Hippocampal formation (tissue), 2 donors: ENCODE measurements at places on chromosomes 12 and 14.

- DNase-seq: no peak
Observed at GRCh38 chr12:24909667-24910066, 39.2 kb downstream of the BCAT1 start.

DNA sequence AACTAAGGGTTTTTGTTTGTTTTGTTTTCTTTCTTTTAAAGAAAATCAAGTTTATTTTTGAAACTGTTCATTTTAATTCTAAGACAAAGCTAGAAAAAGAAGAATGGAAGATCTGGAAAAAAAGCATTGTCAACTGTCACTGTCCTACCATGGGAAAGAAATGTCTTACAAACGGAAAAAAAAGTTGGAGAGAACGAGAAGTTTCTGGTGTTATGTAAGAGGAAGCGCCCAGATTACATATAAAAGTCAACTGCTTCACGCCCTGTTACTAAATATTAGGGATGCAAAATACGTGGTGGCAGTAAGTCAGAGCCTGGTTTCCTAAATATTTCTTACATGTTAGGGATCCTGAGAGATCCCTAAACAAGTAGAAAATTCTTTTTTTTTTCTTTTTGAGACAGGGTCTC lies 14.3 kb upstream of the FBXL14 start:
- DNase-seq: no peak

DNA sequence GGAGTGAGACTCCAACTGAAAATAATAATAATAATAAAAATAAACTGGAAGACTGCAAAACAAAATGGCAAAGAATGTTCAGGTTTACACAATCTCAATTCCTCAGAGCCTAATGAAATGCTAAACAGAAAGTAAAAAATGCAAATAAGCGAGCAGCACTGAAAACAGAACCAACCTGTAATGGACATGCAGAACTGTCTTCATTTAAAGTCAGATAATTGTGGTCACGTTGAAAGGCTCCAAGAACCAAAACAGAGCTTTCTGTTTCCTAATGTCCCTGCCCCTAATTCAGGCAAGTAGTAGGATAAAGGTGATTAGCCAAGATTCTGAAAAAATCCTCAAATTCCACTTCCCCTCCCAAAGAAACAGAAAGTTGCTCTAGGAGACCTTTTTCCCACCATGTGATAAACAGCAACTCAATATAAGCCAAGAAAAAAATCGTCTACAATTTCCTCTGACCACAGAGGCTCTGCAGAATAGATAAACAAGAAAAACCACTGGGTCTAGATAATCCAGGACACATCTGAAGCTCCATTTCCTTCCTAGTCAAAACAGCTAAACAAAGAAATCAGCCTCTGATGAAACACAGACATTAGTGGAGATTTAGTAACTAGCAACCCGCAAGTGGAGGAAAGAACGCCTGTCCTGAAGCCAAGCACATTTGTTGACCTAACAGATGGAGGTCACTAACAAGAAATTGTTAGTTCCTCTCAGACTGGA lies 3.0 kb downstream of the MIS18BP1 start:
- peak; percentile 13 for DNase-seq

DNA sequence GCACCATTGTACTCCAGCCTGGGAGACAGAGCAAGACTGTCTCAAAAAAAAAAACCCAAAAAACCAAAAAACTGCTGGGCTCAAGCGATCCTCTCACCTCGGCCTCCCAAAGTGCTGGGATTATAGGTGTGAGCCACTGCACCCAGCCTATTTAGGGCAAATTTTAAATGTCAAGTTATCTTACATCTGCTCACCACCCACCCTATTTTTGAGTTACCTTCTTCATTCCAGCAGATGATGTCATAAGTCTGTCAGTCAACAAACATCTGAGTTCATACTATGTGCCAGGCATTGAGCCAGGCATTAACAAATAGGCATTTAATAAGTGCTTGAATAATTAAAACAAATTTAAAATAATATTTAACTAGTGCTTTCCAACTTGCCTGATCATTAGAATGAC lies 21.5 kb downstream of the BATF start:
- DNase-seq: no peak

DNA sequence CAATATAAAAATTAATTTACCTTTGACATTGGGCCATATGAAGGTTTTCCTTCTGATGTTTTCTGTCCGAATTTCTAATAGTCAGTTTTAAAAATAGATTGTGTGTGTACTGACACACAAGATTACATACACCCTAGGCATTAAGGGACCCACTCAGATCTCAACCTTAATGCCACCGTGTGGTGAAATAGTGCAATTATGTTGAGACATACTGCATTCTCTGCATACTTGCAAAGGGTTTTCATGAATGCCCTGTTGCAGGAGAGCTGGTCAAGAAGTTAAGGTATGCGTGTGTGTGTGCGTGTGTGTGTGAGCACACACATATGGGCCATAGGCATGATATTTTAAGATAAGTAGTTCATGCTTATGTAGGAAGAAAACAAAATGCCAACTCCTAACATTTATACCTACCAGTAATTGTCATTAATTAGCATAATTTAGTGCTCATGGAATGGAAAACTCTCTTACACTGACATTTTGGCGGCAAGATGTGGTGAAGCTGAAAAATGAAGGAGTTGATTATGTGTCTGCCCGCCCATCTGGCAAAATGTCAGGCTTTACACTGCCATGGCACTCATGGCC lies 58.8 kb downstream of the PIK3C2G start:
- DNase-seq: no peak

DNA sequence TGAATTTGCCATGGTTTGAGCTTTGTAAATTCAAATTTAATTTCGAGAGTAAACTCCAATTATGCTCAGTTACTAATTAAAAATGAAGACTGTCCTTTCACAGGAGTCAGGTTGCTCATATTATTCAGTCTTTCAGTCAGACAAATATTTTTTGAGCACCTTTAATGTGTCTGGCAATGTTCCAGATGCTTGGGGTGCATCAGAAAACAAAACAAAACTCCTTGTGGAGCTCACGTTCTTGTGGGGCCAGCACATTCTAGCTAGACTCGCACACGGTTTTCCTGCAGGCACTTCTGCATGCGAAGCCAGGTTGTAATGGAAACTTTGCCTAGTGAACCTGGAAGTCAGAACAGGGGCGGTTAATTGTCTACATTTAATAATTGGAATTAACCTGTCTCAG lies 64.0 kb upstream of the ATF1 start:
- no peak for DNase-seq

- no peak for DNase-seq
Observed at GRCh38 chr12:26845984-26846383, 13.0 kb upstream of the ITPR2 start.

- peak; percentile 28 for DNase-seq
Observed at GRCh38 chr12:21697904-21698630, 40.4 kb upstream of the LDHB start.

GRCh38 chr14:88613552-88614010 lies 50.7 kb downstream of the ZC3H14 start:
- DNase-seq: no peak

DNA sequence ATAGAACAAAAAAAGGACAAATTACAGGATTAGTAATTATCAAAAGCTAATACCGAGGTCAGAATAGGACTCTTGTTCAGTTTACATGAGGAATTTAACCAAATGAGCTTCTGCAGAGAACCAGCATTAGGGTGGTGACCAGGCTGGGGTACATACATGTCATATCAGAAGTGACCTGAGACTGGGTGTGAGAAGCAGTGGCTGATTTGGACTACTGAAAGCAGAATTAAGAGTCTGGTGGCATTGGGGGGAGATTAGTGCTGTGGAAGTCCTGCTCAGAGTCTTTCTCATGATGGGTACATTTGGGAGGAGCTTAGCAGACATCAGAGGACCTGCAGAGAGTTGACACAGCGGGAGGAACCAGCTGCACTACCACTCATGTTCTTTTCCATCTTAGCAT lies 21.7 kb downstream of the TRAF3 start:
- no peak for DNase-seq

DNA sequence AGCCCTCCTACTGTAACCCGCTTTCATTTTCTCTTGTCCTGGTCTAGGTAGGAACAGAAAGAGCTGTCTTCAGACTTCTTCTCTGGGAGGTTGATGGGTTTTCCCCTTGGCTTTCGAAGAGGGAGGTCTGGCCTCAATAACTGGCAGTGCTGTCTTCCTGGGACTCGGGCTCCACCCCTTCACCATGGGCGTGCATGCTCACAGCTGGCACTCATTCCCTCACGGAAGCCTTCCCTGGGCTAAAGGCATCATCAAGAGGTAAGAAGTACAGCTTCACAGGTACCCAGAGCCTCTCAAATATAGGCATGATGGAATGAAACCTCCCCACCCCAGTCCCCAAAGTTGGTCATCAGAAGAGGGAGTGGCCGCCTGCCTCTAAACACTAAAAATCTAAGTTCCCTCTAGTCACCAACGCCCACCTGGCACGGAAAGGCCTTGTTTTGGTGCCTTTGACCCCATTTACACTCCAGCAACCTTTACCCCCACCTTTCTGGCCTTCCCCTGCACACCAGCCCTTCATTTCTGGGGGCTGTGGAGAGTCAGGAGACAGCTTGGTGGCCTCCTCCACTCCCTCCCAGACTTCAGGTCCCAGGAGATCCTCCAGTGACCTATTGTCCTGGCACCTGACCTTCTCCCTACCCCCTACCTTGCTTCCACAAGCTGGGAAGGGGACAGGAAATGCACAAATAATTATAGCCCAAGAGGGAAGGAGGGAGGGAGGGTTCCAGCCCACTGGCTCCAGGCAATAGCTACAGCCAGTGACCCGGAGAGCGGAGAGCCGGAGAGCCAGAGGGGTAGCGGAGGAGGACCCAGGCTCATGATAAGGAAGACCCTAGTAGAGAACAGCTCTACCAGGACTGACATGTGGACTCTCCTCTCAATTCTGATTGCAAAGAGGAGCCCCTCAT lies 2.8 kb downstream of the RAPGEF3 start:
- DNase-seq: peak; percentile 19

DNA sequence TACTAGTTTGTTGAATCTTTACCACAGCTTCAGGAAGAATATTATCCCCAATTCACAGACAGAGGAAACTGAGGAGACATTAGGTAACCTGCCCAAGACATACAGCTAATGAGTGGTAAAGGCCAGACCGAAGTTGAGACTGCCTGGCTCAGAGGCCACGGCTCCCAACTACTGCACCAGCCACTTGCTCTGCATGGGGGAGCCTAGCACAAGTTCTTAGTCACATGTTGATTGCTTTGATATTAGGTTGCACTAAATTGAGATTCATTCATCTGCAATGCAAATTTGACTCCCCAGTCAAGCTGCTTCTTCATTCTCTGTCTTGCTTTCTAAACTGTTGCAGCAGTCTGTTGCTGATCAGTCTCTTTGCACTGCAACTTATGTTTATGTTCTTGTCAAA lies 25.9 kb upstream of the POLR3B start:
- DNase-seq: no peak

- no peak for DNase-seq
Observed at GRCh38 chr14:101504096-101504948, 57.0 kb upstream of the DIO3 start.

DNA sequence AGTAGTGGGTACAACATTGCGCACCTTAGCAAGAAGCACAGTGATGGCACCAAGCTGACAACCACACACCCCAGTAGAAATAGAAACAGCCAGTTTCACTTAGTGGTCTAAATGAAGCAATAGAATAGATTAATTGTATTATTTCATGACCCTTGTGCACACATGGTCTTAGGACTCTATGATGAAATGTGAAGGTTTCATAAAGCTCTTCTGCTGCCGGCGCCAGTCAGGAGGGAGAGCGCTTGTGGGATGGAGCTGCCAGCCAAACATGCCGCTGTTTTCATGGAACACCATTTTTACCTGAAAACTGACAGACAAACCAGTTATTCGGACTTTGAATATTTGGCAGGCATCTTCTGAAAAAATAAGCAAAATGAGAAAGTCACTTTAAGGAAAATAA lies 100.0 kb downstream of the PPP2R5C start:
- no peak for DNase-seq

- no peak for DNase-seq
Observed at GRCh38 chr12:122048151-122048550, 26.5 kb downstream of the BCL7A start.

DNA sequence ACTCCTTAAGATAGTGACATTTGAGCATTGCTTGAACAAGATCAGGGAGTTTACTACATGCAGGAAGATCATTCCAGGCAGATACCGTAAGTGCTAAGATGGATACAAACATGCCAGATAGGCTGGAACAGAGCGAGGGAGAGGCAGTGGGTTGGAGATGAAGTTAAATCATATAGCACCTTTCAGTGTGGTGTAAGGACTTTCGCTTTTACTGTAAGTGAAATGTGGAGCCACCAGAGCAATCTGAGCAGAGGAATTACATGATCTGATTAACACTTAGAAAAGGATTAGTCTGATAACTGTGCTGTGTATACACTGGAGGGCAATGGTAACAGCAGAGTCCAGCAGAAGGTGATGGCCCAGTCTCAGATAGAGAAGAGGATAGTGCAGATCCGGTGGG lies 163.0 kb upstream of the SSTR1 start:
- no peak for DNase-seq

DNA sequence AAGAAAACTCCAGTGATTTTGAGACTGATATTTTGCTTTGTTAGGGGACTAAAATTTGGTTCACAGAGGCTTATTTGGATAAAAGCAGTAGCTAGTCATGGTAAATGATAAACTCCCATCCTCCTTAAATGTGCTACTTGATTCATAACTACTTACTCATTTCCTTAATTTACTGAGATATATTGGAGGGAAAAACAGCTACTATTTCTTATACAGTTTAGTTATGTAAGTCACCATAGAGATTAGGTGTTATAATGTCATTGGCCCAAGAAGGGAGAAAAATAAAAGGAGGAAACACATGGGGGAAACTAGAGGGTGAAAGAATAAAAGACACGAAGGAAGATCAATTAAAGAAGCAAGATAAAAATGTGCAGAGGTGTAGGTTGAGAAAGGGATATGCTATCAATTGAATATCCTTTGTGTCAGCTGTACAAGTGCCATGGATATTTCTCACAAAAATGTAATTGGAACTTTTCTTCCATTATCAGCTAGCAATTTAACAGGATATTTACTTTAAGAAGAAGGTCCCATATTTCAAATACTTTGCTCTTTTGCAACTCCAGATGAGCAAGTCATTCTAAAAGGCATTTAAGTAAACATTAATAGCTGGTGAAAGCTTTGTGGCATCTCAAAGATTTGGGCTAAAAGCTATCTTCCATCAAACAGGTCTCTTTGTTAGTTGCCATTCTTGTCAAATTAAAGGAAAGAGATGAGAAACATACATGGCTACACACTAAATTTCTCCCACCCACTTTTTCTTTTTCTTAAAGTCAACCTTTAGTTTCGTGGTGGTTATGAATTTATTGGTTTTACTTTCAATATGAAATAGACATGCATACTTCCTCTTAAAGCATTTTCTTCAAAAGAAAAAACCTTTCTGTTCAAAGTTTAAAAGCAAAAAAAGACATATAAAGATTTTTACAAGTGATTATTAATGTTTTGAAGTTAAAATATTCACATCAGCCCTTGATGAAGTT lies 439.5 kb downstream of the CCER1 start:
- no peak for DNase-seq

- no peak for DNase-seq
Observed at GRCh38 chr12:105106621-105107020, 910 bp upstream of the WASHC4 start.

DNA sequence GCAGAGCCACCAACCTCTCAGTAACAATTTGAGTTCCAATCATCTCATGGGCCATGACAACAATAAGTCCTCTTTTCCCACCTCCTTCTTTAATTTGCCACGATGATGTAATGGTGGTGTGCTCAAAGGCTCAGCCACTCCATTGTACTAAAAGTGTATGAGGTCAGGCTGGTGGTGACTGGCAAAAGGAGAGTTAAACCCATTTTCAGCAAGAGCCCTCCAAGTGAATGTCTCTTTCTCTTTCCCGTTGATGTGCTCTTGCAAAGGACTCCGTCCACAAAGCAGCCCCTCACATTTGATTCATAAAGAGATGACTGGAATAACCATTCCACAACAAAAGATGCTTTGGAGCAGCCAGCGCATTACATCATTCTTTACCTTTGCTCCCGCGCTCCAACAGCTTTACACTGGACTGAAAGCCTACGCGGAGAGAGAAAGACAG lies 41.6 kb downstream of the DUSP16 start:
- peak; percentile 38 for DNase-seq
